ENCODE measurements at places on chromosomes 3 and 15.

- DNase-seq: no peak
Observed at GRCh38 chr15:33008284-33008995, 186.1 kb downstream of the FMN1 start.

DNA sequence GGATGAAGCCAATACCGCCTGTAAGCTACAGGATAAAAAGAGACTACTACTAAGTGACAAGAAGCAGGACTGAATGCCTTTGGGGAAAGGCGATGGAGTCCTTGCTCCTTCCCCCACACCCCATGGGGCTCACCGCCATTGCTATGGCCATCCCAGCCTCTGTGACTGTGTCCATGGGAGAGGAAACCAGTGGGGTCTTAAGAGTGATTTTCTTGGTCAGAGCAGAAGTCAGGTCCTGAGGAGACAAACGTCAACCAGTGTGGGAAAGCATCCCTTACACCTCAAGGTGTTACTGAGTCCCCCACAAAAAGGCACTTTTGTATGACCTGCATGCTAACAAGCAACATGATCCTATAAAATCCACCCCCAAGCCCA lies 913 bp downstream of the IMPDH2 start:
- DNase-seq: no peak

- no peak for DNase-seq
Observed at GRCh38 chr3:880371-880770, 212.5 kb upstream of the CNTN6 start.

GRCh38 chr3:30918761-30919160 lies 24.3 kb upstream of the GADL1 start:
- DNase-seq: no peak

DNA sequence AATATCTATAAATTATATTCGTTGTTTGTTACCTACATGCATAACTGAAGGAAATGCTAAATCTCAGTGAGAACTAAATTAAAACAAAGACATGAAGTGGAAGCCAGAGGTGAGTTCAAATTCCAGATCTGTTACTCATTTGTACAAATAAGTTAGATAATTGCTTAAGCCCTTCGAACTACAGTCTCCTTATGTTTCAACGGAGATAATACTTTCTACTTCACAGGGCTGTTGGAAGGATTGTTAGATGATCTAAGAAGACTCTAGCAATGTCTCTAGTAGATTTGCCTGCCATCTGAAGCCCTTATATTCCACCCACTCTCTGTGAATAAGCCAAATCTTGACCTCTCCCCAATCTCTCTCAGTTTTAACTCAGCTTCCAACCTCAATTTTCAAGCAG lies 125.8 kb downstream of the P2RY1 start:
- no peak for DNase-seq

- DNase-seq: no peak
Observed at GRCh38 chr3:172516318-172517214, 6.7 kb downstream of the TNFSF10 start.

GRCh38 chr3:184786280-184786941 lies 25.6 kb upstream of the VPS8 start:
- DNase-seq: peak; percentile 85

GRCh38 chr3:168165390-168166269 lies 69.9 kb upstream of the GOLIM4 start:
- peak; percentile 46 for DNase-seq

GRCh38 chr3:13111173-13111872 lies 38.1 kb upstream of the IQSEC1 start:
- DNase-seq: no peak

DNA sequence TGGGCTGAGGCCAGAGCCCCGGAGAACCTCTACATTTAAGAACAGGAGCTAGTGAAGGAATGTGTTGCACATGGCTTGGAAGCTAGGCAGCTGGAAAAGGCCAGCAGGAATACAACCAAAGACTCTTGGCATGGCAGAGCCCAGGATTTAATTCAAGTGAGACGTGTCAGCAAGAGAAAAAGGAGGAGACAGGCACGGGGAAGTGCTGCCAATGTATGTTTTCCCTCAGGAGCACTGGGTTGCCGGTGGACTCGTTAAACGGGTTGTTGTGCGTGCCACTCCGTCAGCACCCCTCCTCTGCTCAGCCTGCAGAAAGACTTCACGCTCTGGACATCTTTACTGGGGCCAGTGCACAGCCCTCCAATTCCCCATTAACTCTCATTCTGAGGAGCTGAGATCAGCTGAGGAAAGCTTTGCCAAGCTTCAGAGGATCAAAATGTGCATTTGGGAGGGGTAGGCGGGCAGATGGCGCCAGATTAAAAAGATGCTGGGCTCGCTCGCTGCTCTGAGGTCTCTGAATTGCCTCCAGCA lies 103.7 kb downstream of the PDZRN3 start:
- no peak for DNase-seq

GRCh38 chr3:175307642-175308041 lies 448.5 kb downstream of the NAALADL2 start:
- DNase-seq: no peak

- DNase-seq: no peak
Observed at GRCh38 chr3:100072326-100073048, 41.8 kb downstream of the FILIP1L start.

GRCh38 chr3:186633481-186633880 lies 6.7 kb upstream of the FETUB start:
- DNase-seq: no peak

Data from HS-5 (cell line).